Bronchial epithelial cell (primary cell): ENCODE measurements at places on chromosomes 1 and 21. TPM values are rescaled to one million over a fixed set of nuclear protein-coding genes. Genes with fewer than 3 reads are reported as not detected.

CLDN14 gene
- not detected in 2 replicates for total RNA-seq

OR2L2 gene
- not detected in 2 replicates for total RNA-seq

ZBTB37 gene
- 2.9 and 3.8 TPM in 2 replicates for total RNA-seq

CELA2A gene
- not detected in 2 replicates for total RNA-seq

FOXO6 gene
- total RNA-seq, result 0.26 TPM in 1 of 2 replicates, not detected in the other

KRTAP12-2 gene
- total RNA-seq, result not detected in 2 replicates

ODF2L gene
- total RNA-seq, result 13.4 and 18.2 TPM in 2 replicates

CFAP107 gene
- total RNA-seq, result not detected in 2 replicates

CRP gene
- not detected in 2 replicates for total RNA-seq
